Activated CD4-positive, CD25-positive, alpha-beta regulatory T cell (primary cell): ENCODE measurements at places on chromosomes 5 and 9.
A peak's percentile ranks its signal among the peaks of the same experiment; 100 is the strongest.

DNA sequence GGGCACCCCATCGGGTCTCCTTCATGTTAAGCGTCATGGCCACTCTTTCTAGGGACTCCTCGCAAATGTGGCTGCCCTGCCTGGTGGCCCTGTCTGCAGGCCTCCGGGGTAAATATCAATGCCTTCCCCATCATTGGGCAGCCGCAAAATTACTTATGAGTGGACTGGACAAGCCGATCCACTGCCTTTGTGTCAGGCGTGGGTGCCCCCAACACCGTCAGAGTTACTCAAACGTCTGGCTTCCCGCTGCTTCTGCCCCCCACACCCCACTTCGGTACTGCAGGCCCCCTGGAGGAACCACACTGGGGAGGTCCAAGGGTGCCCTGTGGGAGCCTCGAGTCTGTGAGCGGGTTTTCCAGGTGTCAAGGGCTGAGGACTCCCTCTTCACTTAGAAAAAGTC lies 3.8 kb downstream of the LHX3 start:
- no peak for DNase-seq

- peak; percentile 59 for DNase-seq
Observed at GRCh38 chr9:125407974-125408900, 146.6 kb downstream of the GAPVD1 start.

GRCh38 chr9:88953381-88954029 lies 37.8 kb upstream of the S1PR3 start:
- DNase-seq = no peak

DNA sequence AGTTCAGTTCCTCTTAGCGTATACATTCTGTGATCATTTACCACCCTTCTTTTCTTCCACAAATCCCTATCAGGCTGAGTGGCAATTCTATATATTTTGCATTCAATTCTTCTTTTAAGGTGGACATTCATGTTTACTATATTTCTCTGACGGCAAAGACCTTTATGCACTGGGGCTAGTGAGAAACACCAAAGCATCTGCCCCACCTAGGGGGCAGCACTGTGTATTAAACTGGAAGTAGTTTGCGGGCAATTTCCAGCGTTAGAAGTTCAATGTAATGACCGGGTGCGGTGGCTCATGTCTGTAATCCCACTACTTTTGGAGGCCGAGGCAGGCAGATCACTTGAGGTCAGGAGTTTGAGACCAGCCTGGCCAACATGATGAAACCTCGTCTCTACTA lies 27.9 kb upstream of the FBXL7 start:
- no peak for DNase-seq

DNA sequence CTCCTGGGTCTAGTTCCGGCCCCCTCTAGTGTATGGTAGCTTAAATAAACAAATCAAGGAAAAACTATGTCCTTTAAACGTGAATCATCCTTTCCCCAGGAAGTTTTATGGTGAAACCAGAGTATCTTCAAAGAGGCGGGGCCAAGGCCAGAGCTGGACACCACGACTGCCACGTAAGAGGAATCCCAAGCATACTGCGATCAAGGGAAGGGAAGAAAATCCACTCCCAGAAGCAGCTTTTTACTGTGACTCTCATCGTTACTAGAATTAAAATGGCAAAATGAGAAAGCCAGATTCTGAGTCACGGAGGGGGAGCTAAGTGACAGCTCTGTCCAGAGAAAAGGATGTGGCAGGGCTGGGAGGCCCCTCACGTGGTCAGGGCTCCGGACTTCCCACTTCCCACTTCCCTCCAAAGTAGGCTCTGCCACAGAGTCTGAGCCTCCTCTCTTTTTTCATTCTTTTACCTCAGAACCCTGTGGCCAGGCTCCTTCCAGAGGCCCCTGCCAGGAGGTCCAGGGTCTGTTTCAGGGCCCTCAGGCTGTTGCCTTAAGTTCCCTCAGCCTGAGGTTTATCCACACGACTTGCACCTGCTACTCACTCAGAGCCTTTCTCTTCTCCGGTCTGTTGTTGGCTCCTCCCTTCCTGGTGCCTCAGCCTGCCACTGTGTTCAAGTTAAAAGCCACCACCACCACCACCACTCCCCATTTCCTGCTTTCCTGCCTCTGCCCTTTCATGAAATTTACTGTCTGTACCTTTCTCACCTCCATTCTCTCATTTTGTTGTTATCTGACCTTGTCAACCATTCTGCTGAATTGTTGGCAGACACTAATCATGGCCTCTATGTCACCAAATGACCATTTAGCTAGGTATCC lies 1.4 kb upstream of the GLRX start:
- DNase-seq = peak; percentile 33

GRCh38 chr9:109167716-109168115 lies 667 bp upstream of the FRRS1L start:
- no peak for DNase-seq

- DNase-seq = no peak
Observed at GRCh38 chr9:129276486-129277230, 98.6 kb upstream of the IER5L start.

GRCh38 chr5:32042551-32042961 lies 131.6 kb downstream of the GOLPH3 start:
- no peak for DNase-seq

GRCh38 chr9:18317896-18318295 lies 156.1 kb upstream of the ADAMTSL1 start:
- no peak for DNase-seq

DNA sequence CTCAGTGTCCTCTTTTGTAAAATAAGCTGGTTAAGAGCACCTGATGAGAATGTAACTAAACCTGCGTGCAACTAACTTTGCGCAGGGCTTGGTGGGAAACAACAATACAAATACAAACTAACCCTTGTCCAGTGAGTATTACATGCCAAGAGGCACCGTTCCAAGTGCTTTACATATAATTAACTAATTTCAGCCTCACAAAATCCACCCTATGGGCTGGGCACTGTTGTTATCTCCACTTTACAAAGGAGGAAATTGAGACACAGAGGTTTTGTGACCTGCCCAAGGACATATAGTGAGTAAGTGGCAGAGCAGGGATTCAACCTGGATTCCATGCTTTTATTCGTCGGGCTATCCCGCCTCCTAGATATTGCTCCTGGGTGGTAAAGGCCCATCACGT lies 26.2 kb upstream of the TNIP1 start:
- DNase-seq = no peak

DNA sequence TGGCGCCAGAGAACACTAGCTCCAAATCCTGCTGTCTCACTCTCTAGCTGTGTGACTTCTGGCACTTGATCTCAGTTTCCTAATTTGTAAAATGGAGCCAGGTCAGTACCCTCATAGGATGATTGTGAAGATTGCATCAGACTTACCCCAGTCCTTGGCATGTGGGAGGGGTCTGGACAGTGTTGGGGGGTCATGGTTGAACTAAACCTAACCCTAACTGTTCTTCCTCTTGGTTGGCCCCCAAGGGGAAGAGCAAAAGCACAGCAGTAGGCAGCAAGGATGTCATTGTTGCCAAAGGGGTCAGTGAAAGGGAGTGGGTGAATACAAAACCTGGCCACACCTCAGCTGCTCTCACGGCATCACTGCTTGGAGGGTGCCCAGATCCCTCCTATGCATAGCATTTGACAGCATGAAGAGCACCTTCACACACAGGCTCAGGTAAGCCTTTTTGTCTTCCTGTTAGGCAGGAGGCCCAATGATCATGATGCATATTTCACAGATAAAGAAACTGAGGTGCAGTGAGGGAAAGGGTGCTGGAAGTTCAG lies 15.7 kb upstream of the CXCL14 start:
- no peak for DNase-seq

- DNase-seq = no peak
Observed at GRCh38 chr5:82679660-82680059, 397.5 kb downstream of the TMEM167A start.

GRCh38 chr9:126461608-126462007 lies 135.0 kb downstream of the MVB12B start:
- DNase-seq = no peak

GRCh38 chr5:127723571-127723970 lies 20.4 kb downstream of the CCDC192 start:
- DNase-seq = no peak

DNA sequence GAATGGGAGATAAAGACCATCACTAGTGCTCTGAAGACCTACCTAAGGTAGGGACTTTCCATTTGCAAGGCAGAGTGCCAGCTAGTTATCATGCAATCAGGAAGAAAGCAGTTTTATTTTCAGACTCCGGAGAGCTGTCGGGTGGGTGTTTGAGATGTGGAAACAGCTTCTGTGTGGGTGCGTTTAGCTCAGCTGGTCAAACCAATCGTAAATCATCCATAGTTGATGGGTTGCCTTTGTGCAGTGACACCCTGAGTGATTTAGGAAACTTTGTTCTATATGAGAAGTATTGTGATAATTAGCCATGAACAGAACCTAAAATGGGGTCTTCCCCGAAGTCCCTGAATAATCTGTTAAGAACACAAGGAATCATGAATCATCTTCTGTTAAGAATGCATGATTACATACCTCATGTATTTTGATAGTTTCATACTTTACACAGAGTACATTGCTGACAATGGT lies 284.3 kb downstream of the ARHGAP26 start:
- DNase-seq = no peak

- no peak for DNase-seq
Observed at GRCh38 chr9:87275047-87275725, 222.5 kb upstream of the DAPK1 start.

GRCh38 chr9:68887232-68887631 lies 126.7 kb downstream of the PRKACG start:
- DNase-seq = no peak

DNA sequence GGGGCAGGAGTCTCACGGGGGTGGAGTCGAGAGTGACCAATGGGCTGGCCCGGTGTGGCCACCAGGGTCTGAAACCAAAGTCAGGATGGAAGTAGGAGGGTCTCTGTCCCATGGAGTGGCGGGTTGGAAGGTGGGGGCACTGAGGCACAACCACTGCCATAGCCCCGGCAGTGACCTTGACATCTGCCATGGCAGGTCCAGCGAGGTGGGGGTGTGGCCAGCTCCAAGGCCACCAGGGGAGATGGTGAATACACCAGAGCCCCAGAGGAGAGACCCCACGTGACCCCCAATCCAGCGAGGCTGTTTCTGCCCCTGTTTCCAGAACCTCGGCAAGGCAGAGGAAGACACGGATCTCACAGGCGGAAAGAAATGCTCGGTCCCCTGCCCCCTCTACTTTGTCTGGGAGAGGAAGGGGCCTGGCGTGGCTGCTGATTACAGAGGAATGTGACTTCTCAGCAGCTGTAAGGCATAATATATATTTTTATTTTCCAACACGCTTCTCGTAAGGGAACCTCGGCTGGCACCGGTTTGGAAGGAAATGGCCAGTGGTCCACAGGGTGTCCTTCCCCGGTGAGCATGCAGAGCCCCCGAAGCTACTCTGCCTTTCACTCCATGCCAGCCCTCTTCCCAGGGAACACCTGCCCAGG lies 105.7 kb upstream of the SARDH start:
- DNase-seq = no peak

GRCh38 chr9:120841930-120842684 lies 615 bp downstream of the PSMD5 start:
- no peak for DNase-seq

GRCh38 chr5:115979201-115980041 lies 17.1 kb downstream of the LVRN start:
- no peak for DNase-seq

DNA sequence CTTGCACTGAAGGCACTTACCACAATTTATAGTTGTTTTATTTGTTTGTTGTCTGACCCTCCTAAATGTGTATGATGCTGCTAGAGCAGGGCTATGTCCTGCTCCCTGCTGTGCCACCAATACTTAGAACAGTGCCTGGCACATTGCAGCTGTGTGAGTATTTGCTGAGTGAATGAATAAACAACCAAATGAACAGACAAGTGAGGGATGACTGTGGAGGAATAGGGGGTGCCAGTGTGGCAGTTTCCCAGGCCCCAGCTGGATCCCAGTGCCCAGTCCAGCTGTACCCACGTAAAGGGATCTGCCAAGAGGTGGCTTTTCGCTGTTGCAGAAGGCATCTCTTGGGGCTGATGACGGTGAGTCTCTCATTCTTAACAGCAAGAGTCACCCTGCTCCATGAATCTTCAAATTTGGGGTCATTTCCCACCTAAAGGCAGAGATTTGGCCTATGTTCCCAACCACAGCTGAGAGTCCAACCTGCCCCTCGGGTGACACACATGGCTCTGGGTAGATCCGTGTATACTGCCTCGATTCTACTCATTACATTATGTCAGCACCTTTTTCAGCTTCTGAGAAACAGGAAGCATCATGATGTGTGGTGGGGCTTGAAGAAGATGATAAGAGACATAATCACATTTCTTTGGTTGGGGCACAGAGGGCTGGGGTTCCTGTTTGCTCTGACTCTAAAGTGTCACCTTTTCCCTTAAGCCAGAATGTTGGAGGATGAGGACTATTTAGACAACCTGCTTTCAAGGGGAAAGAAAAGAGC lies 14.3 kb downstream of the IL5 start:
- DNase-seq = no peak

DNA sequence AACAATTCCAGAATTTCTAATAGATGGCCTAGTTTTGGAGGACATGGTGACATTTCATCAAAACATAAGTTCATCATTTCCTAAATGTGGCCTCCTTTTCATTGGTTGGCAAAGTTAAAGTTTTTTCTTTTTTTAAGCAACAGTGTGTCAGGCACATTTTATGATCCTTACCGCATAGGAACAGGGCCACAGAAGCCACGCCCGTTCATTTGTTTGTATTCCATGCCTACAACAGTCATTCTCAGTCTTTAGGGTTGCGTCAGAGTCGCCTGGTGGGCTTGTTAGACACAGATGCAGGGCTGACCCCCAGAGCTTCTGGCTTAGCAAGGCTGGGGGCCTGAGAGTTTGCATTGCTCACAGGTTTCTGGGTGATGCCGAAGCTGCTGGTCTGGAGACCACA lies 130.2 kb downstream of the HSD17B3 start:
- DNase-seq = no peak

DNA sequence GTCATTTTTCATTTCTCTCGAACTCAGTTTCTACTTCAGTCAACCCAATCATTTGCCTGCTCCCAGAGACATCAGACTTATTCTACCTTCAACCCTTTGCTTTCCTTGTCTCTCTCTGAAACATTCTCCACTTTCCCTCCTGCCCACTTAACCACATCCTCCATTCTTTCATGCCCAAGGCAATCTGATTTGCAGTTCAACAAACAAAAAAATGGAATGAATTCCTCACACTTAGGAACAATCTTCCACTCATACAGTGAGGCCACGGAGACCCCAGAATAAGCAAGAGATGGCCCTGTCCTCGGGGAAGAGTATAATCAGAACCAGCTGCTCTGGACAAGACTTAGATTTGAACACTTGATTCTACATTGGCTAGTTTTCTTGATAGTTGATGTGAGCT lies 180.5 kb downstream of the RFK start:
- DNase-seq = no peak

DNA sequence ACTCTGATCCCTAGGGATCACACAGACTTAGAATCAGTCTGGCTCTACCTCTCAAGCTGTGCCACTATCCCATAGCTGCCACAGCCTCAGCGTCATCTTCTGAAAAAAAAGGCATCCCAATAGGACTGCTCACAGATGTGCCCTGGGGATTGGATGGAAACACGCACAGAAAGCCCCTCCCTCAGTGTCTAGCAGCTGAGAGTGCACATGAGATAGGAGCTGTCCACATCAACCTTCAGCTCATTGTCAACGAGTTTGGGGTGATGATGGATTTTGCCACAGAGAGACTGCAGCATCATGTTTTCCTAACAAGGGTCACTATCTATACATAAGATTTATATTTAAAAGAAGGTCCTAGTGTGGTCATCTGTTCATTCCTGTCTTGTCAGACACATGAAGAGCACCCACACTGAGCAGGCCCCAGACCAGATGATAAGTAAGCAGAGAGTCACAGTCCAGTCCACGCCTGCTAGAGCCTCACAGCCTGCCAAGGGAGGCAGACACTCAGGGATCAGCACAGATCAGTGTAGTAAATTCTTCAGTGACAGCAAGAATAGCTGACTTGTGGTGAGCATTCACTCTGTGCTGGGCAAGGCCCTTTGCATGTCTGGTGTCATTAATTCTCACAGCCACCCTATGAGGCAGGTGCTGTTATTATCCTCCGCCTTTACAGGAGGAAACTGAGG lies 25.8 kb downstream of the AFAP1L1 start:
- DNase-seq = no peak
